Mesothelial cell of epicardium (in vitro differentiated cells): ENCODE measurements at places on chromosomes 5 and 9. TPM values are rescaled to one million over a fixed set of nuclear protein-coding genes. Genes with fewer than 3 reads are reported as not detected.

DNA sequence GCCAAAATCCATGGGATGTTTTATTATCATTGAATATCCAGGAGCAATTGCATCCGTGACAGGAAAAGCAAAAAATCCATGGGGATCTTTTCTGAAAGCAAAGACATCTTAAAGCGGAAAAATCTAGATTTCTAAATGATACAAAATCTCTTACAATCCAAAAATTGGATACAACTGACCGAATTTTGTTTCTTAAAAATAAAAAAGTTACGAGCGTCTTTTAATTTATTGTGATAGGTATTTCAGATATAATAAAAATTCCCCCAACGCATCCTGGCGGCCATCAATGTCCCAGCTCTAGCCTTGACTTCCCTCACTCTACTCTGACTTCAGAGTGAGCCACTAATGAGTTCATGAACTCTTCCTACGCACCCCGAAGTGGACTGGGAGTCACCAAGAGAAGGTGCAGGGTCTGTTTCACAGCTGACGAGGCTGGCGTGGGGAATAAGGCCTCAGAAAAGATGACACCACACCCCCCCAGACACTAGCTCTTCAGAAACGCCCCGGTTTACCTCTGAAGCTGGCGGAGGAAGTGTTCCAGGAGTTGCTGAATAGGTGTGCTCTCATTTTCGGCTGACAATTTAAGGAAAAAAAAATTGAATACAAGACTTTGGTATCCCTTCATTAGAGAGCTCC, 3.4 kb downstream of the BRD9 start:
- peaks cover 37% of the 10 kb centered on the region for H3K36me3 ChIP-seq
- peaks cover 23% of the 10 kb centered on the region for H3K4me1 ChIP-seq
- H3K4me3 ChIP-seq: no peak overlapping the region
- H3K27ac ChIP-seq: no peak overlapping the region
- H3K27me3 ChIP-seq: no peaks in the 10 kb centered on the region

The RORB gene
- total RNA-seq: 0.16 to 0.43 TPM (median 0.38 TPM) in 3 replicates

DNA sequence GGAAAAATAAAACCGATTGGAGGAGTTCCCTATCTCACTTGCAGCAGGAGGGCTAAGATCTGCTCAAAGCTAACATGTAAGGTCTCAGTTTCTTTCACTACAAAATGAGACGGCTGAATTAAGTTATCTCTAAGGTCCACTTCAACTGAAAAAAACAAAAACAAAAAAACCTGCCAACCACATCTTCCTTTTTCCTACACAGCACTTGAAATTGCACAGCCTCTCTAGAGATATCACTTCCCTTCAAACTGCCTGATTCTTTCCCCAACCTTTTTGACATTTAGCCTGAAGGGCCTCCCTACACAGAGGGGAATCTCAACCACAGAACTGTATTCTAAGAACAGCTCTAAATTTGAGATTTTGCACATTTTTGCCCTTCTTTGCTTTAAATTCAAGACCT, 227.9 kb upstream of the TARS1 start:
- DNase-seq: no peak
- no peak overlapping the region for H3K4me3 ChIP-seq
- no peaks in the 10 kb centered on the region for H3K36me3 ChIP-seq
- no peaks in the 10 kb centered on the region for H3K4me1 ChIP-seq
- H3K27ac ChIP-seq: no peak overlapping the region

DNA sequence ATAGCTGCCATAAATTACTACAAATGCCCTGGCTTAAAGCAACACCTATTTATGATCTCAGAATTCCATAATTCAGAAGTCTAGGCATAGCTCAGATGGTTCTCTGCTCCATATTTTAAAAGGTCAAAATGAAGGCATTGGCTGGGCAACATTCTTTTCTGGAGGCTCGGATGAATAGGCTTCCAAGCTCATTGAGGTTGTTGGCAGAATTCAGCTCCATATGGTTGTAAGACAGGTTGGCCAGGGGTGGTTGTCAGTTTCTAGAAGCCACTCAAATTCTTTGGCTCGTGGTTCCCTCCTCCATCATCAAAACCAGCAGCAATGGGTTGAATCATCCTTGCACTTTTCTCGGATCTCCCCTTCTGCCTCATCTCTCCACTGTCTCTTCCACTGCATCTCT, 49.4 kb downstream of the TGFBR1 start:
- DNase-seq: no peak
- H3K27me3 ChIP-seq: peaks cover 14% of the 10 kb centered on the region
- no peak overlapping the region for H3K27ac ChIP-seq

The SPIN1 gene
- total RNA-seq: 181 to 194 TPM (median 187 TPM) in 3 replicates

The PCDHB7 gene
- 1.4 to 1.8 TPM (median 1.6 TPM) in 3 replicates for total RNA-seq

DNA sequence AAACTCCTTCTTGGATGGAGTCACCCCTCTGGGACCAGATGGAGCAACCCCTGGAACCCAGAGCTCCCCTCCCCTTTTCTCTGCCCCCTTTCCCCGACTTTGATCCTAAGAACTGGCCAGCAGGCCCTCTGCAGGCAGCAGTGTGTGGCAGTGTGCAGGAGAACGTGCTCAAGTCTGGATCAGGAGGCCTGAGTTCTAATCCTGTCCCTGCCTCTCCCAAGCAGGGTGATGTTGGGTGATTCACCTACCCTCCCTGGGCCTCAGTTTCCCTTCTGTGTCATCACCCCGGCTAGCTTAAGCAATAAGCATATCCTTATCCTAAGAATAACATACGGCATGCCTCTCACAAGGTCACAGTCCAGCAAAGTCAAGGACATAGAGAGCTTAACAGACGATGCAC, 67.6 kb downstream of the C9orf50 start:
- no peaks in the 10 kb centered on the region for H3K36me3 ChIP-seq
- no peaks in the 10 kb centered on the region for H3K27me3 ChIP-seq
- H3K4me1 ChIP-seq: peaks cover 48% of the 10 kb centered on the region

The DAPK1 gene
- 239 to 246 TPM (median 240 TPM) in 3 replicates for total RNA-seq

- H3K27me3 ChIP-seq: no peaks in the 10 kb centered on the region
- H3K4me1 ChIP-seq: no peaks in the 10 kb centered on the region
- no peak overlapping the region for H3K27ac ChIP-seq
These were observed 20.4 kb downstream of the CNOT8 start for GRCh38 chr5:154878642-154879335.

The FKBP15 gene
- total RNA-seq: 28.2 to 30.0 TPM (median 28.4 TPM) in 3 replicates

DNA sequence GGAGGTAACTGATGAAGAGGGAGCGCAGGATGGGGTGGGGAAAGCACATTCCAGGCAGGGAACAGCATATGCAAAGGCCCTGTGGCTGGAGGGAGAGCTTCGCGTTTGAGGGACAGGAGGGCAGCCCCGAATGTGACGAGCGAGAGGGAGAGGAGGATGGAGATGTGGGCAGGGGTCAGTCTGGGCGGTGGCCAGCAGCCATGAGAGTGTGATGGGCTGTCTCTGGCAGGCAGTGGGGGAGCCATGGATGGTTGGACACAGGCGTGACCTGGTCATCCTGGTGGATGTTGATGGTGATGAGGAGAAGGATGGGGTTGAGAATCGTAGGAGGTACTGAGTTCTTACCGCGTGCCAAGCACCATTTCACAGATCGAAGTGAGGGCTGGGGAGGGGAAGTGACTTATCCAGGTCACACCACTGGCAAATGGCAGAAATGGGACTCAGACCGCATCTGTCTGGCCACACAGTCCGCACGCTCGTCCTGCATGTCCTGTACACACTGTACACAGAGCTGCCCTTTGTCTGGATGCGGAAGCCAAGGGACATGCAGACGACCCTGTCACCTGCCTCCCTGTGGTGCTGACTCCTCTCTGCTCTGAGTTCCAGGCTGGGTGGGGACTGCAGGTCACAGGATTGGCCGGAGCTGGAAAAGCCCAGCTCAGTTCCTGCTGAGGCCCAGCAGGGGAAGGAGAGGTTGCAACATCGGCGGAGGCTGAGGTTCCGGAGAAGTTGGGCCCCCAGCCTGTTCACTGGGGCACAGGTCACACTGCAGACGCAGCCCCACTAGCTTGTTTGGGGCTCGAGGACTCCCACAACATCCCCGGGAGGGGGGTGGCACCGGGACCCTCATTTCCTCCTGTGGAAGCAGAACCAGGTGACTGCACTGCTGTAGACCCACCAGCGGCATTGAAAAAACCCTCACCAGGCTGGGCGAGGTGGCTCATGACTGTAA, 165.6 kb upstream of the IER5L start:
- no peak overlapping the region for H3K4me3 ChIP-seq
- H3K27me3 ChIP-seq: no peaks in the 10 kb centered on the region
- peaks cover 4% of the 10 kb centered on the region for H3K4me1 ChIP-seq
- peak overlapping the region; percentile 3 for H3K27ac ChIP-seq

DNA sequence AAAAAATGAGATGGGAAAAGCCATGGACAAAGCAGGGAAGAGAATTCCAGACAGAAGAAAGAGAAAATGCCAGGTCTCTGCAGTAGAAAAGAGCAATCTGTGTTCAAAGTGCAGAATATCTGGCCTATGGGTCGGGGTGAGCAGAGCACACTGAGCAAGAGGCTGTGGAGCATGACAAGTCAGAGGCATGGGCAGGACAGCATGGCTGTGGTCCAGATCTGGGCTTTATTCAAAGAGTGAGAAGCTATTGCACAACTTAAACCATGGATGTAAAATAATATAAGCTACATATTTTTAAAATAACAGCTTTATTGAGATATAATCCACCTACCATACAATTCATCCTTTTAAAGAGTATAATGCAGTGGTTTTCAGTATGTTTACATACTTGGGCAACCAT, 133.1 kb upstream of the SPDL1 start:
- H3K27ac ChIP-seq: no peak overlapping the region
- H3K4me3 ChIP-seq: no peak overlapping the region
- no peaks in the 10 kb centered on the region for H3K4me1 ChIP-seq
- H3K36me3 ChIP-seq: no peaks in the 10 kb centered on the region
- no peak for DNase-seq
